ENCODE measurements at places on chromosomes 6 and 20.

DNA sequence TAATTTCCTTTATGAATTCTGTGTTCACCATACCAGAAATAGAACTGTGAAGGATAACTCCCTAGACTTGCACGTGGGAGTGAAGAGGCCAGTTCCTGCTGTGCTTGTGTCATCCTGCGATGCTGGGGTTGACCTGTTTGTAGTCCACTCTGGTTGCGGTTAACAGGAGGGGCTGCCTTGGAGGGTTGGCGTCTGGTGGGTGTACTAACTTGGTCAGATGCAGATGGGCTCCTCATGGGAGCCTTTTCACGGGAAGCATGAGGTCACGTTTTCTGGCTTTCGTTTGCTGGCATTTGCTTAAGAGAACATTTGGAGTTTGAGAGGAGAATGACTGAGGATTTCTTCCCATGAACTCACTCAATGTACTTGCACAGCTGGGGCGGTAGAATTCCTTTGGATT lies 41.2 kb downstream of the IGF2R start:
- no peak for DNase-seq

GRCh38 chr6:112187736-112188135 lies 66.6 kb downstream of the LAMA4 start:
- no peak for DNase-seq

DNA sequence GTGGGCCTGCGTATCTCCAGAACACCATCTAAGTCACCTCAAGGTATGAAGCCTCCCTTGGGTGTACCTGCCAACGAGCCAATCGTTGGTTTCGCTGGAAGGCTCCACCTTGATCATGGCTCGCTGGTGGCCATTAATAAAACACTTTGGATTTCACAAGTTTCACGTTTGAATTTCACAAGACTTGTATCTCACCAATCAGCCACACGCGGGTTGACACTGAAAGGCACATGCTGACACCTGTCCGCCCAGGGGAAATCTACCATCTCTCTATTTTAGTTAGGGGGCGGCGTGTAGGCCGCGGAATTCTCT lies 586 bp upstream of the HMGA1 start:
- DNase-seq = peak; percentile 64

DNA sequence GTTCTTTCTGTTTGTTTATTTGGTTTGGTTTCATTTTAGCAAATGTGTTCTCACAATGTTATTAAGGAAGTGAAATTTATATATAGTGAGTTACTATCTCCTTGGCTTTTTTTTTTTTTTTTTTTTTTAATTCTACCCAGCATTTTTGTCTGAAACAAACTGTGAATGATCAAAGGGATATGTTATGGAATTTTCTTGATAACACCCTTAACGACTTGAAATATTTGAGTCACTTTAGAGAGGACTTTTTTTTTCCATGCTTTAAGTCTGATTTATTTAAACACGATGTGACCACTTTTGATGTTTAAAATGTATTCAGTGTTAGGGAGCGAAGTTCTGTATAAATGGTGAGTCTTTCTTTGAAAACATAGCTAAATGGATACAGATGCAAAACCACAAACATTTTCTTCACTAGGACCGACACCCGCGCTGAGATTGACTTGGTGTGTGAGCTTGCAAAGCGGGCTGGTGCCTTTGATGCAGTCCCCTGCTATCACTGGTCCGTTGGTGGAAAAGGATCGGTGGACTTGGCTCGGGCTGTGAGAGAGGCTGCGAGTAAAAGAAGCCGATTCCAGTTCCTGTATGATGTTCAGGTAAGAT lies 149.7 kb downstream of the MTHFD1L start:
- DNase-seq = no peak

DNA sequence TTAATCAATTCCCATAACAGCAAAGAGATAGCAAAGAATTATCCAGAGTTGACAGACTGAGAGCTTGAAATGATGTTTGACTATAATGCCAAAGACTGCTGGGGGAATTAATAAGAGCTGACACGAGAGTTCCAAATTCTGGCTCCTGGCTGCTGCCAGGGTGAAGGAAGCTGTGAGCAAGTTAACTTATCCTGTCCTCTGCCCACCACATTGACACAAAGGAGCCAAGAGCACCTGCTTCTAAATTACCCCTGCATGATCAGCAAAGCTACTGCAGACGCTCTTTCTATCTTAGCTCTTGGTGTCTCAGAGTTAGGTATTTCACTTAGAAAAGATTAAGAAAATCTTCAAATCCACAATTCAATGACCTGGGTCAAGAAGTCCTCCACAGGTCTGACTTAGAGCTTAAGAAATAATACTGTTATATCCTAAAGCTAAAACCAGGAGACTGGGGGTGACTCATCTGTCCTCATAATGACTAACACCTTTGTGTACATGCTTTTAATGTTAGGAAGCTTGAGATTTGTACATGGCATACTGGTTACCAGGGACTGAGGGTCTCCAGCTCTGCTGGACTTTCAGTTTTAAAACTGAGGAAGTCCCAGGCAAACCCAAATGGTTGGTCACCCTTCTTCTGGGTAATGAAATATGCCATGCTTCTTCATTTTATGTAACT lies 13.2 kb upstream of the FRK start:
- DNase-seq = no peak

GRCh38 chr6:135464634-135465033 lies 32.9 kb downstream of the AHI1 start:
- DNase-seq = no peak

DNA sequence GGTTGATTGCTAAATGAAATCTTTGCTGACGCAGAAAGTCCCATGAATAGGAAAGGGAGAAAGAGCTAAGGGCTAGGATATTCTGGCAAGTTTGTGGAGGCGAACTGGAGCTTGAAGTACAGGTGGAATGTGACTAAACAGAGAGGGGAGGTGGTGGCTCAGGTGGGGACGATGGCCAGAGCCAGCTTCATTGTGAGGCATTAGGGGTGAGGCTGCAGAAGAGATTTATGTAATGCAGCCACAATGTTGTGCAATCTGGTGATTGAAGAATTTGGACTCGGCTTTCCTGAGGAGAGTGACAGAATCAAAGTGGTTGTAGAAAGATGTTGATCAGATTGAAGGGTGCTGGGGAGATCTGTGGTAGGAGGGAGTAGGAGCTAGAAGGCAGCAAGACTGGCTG lies 42.9 kb upstream of the SPACA1 start:
- no peak for DNase-seq

DNA sequence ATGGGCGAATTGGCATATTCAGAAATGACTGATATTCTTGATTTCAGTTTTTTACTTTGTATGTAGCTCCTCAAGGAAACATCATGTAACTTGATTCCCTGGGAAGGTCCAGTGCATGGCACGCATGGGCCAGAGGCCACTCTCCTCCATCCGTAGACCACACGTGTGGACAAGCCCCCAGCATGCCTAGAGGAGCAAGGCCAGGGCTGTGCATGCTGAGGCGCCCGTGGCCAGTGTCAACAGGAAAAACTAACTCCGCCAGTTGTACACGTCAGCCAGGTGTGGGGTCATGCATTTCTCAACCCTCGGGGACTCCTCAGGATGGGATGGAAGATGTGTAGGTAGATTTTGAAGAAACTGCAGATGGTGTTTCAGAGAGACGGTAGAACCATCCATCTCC lies 37.8 kb upstream of the CD93 start:
- DNase-seq = no peak

DNA sequence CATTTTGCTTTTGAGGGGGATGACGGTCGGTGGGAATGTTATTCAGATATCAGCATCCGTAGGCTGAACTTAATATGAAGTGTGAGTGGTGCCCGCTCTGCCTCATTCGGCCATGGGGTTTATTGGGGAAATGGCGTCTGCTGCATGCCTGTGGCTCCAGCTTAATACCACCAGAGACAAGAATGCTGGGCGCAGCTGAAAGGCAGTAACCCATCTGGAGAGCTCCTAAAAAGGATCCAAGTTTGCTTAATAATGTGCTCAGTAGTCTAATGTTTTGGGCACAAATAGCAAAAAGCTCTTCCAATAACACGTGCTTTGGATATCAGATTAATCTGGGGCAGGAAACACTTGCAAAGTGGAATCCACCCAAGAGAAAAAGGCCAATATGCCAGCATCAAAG lies 273.0 kb upstream of the TAB2 start:
- DNase-seq = no peak

- DNase-seq = no peak
Measured at GRCh38 chr6:132614554-132614953, 9.5 kb downstream of the TAAR2 start.

GRCh38 chr6:22087960-22088706 lies 208.7 kb downstream of the PRL start:
- no peak for DNase-seq

DNA sequence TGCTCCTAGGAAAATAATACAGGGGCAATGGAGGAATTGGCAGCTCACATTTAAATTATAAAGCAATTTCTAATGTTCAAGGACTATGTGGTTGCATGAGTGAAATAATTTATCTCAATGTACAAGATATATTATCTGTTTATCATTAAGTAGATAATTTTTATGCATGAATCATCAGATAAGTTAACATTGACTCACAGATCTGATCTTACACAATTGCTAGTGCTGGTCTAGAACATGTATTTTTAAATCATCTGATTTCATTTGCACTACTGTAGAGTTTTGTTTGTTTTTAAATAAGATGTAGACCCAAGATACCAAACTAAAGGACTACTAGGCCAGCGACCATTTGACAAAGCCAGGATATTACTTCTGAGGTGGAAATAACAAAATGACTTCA lies 199.2 kb downstream of the BMP2 start:
- no peak for DNase-seq

DNA sequence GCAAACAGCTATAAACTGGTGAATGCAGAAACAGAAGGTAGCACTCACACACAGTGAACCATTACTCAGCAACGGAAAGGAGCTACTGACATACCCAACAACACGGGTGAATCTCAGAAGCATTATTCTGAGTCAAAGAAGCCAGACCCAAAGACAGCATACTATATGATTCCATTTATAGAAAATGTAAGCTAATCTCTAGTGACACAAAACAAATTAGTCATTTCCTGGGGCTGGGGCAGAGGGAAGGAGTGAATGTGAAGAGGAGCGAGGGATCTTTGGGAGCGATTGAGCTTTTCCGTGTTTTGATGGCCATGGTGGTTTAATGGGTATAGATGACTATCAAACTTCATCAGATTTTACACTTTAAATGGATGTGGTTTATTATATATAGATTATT lies 614.6 kb downstream of the DHX35 start:
- DNase-seq = no peak

DNA sequence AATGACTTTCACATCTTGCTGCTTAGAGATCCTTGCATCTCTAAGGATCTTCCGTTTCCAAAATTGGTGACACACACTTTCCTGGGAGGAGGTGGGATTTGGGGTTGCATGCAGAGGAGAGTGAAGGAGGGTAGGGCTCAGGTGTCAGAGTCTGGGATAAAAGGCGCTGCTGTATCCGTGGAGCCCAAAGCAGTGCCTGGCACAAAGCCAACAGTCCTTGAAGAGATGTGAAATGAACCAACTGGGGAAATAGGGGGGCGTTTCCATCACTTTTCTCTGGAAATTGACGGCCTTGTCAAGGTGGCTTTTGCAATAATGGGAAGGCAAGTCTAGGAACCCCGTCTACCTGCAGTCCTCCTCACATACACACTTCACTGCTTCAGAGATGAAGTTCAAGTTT lies 59.5 kb upstream of the NELFCD start:
- DNase-seq = no peak

DNA sequence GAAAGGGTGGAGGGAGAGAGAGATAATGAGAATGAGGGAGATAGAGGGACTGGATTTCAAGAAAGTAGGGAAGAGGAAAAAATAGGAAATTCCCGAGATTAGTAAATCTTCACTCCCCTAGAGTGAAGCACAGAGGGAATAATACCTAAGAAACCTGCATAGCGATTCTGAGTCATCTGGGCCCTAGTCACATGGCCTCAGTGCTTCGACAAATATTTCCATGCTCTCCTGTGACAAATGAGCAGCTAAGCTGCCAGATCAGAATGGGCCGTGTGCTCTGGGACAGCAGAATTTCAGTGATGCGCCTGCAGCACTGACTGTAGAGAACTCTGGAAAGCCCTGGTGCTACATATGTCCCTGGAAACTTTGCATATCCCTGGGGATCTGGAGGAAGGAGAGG lies 48.6 kb upstream of the GRIK2 start:
- DNase-seq = no peak

DNA sequence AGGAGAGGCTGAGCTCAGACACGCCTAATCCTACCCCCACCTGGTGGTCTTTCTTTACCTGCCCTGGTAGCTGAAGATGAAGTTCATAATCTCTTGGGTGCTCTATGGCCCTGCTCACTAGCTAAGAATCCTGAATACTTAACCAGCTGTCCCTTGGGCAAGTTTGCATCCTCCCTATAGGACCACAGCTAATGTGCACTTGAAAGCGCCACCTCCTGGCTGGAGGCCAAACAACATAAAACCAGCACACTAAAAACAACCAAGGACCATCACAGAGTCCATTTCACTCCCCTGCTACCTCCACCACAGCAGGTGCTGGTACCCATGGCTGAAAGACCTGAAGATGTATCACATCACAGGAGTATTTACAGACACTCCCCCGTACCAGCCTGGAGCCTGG lies 155.5 kb upstream of the SLC24A3 start:
- no peak for DNase-seq

GRCh38 chr6:159961528-159961927 lies 7.4 kb upstream of the IGF2R start:
- DNase-seq = no peak

DNA sequence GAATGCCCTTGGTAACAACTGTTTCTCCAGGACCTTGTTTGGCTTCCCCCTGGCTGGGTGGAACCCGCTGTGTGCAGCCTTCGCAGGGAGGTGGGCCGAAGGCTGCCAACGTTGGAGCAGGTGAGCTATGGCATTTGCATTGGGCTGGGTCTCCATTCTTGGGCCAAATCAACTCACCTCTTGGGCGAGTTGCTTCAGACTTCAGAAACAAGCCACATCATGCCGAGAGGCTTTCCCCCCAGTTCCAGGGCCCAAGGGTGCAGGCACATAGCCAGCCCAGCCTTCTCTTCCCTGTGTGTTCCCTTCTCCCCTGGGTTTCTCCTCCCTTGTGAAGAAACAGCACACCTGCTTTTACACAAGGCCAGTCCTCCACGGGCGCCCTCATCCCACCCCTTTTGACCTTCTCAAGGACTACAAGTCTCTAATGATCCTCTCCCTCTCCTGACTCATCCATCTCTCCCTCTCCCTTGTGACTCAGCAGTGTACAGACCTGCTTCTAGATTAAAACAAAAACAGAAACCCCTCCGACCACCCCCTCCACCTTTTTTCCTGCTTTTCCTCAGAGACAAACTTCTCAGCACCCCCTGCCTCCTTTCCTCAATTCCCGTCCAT lies 41.6 kb downstream of the FAM209B start:
- DNase-seq = no peak

- DNase-seq = no peak
Measured at GRCh38 chr6:23826572-23826971, 299.4 kb upstream of the NRSN1 start.

GRCh38 chr20:15487030-15487429 lies 1086.2 kb downstream of the KIF16B start:
- no peak for DNase-seq

DNA sequence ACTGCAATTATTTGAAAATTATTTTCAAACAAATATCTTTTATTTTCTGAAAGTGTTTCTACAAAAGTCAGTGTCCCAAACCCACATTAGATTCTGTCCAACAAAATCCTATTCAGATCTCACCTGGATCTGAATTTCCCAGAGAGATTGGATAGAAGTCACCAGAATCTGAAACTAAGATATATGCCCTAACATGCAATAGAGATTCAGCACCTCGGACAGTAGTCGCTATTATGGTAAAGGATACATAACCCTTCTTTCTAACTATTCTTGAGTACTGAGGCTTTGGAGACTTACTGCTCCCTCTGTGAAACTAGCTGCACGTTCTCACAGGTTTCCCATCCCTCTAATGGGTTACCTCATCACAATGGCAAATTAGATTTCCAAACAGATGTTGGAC lies 151.4 kb downstream of the ID4 start:
- DNase-seq = no peak

- DNase-seq = no peak
Measured at GRCh38 chr6:26141378-26141904, 54.2 kb downstream of the HFE start.
